ENCODE measurements at places on chromosomes 13 and 19.

DNA sequence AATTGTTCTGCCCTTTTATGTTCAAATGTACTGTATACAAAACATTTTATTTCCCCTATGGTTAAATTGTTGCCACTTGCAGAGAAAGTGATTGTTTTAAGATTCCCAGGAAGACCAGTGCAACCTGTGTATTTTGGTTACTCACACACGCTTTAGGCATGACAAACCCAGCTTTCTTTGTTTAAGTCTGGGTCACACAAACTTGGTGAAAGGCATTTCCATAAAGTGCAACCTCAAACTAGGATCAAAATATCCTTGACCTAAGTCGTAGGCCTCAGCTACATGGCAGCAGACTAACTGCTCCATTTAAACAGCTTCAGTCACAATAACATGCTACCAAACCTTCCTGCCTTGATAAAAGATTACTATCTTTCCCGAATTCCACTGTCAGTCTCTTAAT, 639.0 kb upstream of the PRR20A start:
- no peak for DNase-seq

DNA sequence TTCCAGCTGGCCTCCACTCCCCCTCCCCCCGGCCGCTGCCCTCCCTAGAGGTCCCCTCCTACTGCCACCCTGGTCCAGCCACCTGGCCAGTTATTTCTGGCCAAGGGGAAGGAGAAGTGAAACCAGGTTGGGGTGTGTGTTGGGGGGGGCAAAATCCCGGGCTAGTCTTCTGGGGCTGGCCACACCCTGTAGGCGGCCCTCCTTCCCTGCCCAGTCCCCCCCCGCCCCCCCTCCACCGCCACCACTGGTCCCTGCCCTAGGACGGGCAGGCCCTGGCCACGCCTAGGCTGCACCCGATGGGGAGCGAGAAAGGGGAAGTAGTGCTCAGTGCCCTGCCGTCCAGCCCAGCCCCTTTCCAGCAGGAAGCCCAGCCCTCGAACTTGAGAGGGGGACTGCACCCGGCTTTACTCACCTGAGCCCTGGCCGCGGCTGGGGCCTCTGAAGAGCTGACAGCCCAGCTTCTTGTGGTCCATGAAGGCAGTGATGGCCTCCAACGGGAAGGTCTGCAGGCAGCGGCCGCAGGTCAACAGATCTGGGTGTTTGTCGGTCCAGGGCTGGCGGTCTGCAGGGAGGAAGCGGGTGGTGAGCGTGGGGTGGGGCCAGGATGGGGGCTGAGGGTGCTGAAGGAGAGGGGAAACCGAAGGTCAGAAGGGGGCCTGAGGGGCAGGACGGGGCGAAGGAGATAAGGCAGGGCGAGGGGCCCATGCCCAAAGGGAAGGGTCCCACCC, 813 bp downstream of the ZNF296 start:
- peak; percentile 83 for DNase-seq

DNA sequence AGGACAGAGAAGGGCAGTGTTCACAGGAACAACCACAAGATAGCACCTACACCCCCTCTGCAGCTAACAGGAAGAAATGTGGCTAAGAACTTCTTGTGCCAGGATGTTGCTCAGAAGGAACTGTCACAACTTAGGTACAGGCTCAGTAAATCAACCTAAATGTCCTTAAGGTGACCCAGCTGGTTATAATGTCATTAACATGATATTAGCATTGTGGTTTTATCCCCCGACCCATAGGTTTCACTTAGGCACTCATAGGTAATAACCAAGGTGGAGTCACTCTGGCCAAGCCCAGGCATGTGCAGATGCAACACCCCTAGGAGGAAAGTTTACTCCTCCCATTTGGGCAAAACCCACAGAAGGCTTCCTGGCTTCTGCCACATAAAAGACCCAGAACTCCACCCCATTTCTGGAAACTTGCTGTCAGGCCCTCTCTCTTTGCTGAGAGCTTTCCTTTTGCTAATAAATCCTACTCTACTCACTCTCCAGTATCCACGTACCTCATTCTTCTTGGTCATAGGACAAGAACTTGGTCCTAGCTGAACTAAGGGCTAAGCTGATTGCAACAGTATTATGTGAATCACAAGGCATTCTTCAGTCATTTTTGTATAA, 951.3 kb downstream of the SLITRK5 start:
- no peak for DNase-seq

DNA sequence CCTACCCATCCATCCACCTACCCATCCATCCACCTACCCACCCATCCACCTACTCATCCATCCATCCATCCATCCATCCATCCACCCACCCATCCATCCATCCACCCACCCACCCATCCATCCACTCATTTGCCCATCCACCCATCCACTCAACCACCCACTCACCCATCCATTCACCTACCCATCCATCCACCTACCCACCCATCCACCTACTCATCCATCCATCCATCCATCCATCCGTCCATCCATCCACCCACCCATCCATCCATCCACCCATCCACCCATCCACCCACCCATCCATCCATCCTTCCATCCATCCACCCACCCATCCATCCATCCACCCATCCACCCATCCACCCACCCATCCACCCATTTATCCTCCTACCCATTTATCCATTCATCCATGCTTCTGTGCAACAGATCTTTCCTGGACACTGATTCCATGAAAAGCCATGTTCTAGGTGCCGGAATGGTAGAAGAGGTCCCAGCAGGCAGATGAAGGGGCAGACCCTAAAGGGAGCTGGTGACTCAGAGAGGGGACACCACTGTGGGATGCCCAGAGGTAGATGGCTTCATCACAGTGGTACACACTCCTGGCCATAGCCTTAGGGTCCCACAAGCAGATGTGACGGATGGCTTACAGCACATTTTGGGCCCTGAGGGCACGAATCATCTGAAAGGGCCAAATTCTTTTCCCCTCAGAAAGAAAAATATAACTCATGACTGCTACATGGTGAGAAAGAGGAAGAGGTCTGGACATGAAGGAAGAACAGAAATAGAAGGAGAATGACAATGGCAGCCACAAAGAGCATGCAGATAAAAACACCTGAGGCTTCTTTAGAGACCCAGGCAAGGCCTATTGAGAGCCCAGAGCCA, 76.0 kb downstream of the KCTD15 start:
- no peak for DNase-seq

GRCh38 chr19:13963603-13964105, 11.3 kb downstream of the DCAF15 start:
- DNase-seq, result no peak

GRCh38 chr19:28501976-28502375, 711.0 kb downstream of the UQCRFS1 start:
- no peak for DNase-seq

DNA sequence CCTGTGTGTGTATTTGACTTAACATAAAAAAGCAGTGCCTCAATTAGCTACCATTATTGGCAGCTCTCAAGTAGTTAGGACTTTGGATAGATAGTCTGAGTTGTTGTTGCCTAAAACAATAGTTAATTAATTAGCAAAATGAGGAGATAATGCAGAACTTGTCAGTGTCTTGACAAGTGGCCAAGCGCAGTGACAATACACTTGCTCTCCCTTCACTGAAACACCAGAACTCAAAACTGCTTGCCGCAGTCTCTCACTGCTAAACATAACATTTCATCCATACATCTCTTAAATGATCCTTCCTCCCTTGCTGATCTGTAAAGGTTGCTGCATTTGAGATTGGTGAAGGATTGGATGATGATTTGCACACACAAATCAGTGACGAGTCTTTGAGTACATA, 61.7 kb downstream of the ARHGAP35 start:
- no peak for DNase-seq

GRCh38 chr13:104895521-104895920, 1639.9 kb downstream of the EFNB2 start:
- DNase-seq, result no peak

DNA sequence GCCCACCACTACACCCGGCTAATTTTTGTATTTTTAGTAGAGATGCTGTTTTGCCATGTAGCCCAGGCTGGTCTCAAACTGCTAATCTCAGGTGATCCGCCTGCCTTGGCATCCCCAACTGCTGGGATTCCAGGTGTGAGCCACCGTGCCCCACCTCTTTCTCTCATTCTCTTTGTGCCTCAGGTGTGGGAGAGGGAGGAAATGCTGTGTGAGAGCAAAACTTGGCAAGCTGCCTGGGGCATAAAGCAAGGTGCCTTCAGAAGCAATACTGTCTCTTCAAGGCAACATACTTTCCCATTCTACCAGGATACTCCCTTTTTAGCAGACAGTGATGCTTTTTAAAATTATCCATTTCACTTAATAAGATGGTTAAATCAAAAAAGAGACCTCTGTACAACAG, 53.2 kb upstream of the RFC3 start:
- no peak for DNase-seq

DNA sequence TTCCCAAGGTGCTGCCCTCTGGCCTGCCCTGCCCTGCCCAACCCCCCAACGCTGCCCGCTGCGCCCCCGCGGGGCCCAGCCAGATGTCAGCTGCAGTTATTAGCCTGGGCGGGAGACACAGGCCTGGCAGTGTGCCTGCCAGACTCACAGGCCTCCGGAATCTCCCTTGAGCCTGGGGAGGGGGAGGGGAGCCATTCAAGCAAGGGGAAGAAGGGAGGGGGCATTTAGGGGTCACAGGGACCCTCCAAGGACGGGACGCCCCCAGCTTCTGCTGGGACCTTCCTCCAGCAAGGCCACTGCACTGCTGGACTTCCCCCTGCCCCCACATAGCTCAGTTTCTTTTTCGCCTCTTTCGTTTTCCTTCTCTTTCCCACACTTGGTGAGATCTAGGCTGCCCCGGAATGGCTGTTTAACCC, 2.6 kb upstream of the JUNB start:
- DNase-seq, result no peak

- no peak for DNase-seq
Measured at GRCh38 chr13:49388091-49388635, 55.7 kb downstream of the CAB39L start.

DNA sequence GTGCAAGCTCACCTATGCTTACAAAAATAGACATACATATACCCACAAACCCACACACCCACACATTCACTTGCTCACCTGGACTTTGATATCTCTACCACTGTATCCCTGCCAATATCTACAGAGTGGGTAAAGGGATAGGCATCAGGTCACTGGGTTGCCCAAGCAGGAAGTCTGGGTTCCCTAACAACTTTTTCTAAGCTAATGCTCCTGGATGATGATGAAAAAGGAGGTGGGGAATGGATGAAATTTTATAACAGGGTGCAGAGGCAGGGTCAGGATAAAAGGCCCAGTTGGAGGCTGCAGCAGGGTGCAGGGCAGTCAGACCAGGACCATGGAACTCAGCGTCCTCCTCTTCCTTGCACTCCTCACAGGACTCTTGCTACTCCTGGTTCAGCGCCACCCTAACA, at the start of gene CYP2B6:
Gene CYP2B6 (plus strand): TSS at position 311 of the 410 bp plus-strand sequence. CDS start 24 bp downstream, at position 335.
- no peak for DNase-seq

DNA sequence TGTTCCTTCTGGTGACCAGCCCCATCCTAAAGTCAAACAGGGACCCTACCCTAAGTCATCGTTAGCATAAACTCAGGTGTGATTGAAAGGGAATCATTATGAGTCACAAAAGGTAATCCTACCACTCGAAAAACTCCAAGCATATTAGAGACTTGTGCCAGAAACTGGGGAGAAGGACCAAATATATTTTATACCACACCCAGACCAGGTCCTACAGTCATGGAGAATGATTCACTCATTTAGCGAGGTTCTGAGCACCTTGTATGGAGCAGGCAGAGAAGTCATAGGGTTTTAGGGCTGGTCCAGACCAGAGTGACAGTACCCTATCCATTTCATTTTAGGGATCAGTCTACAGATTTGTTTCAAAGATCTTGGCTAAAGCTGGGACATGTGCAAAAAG, 149.5 kb downstream of the SLC7A1 start:
- no peak for DNase-seq

DNA sequence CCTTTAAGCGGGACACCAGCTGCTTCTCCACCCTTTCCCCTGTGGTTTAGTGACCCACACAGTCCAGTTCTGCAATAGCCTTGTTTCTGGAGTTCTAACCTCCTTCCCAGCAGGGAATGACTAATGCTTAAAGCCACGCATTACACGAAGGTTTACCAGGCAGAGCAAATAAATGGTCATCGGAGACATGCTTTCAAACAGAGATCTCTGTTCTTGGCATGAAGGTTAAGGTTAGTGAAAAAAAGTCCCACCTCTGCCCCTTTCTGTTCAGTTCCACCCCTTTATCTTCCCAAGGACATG, 25.3 kb upstream of the MEDAG start:
- DNase-seq, result no peak

- no peak for DNase-seq
Measured at GRCh38 chr19:51749979-51750378, 1.7 kb downstream of the FPR1 start.

DNA sequence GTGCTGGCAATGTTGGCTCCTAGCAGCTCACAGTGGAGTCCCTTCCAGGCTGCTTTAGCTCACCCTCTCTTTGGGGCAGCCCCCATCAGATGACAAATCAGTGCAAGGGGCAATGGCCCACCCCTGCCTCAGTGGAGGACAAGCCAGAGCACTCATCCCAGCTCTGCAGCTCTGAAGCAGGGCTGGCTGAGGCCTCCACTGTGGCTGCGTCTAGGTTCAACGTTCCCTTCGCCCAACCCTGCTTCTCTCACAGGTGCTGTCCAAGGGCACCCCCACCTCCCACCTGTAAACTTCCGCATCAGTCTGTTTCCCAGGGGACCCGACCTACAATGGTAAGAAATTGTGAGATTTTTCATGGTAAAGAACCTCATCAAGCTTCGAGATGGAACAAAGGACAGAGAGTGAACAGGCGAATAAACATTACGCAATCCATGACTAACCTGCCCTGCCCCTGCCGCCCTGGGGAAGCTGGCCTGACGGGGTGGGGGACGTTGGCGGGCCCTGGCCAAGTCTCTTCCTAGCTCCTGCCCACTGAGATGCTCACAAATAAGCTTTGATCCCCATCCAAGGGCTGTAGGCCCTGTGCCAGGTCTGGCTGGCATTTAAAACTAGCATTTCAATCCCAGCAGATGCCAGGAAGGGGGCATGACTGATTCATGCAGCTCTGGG, 40.5 kb downstream of the DZIP1 start:
- no peak for DNase-seq

GRCh38 chr19:7691497-7691896, 10.4 kb downstream of the FCER2 start:
- DNase-seq, result no peak

DNA sequence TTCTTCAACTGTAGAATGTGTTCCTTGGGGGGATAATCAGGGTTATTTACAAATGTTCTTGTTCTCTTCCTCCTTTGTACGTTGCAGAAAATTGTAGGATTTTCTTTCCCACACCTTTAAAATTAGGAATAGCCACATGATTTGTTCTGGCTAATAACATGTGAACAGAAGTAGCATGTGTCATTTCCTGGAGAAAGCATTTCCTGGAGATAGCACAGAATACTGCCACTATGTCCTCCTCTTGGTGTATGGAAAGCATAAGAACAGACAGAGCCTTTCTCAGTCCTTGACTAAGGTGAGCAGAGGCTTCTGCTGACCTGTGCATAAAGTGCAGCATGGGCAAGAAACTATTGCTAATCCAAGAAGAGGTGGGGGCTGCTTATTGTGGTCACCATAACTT, 101.8 kb downstream of the FAM216B start:
- no peak for DNase-seq

GRCh38 chr19:58466089-58466759, 656 bp upstream of the ZNF324 start:
- DNase-seq, result no peak

DNA sequence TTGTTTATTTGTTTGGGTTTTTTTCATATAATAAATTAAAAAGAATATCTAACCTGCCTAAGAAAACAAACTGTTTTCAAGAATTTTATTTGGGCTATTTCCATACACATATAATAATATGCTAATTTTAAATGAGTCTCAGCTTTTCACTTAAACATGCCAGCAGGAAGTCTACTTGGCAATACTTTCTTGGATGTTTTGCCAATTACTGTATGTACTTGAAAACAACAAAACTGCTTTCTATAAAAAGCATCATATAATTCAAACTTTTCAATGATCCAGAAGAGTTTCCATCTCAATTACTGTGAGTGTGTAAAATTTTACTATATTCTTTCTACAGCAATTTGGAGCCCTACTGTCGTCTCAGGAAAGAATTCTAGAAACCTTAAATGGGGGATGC, 961.2 kb downstream of the PCDH17 start:
- DNase-seq, result no peak

Measured in GM18507 (cell line).